NCI-H510A (cell line): ENCODE measurements at places on chromosomes 2 and 18.

- no peak for DNase-seq
Observed at GRCh38 chr18:67305466-67305865, 211.1 kb downstream of the DSEL start.

DNA sequence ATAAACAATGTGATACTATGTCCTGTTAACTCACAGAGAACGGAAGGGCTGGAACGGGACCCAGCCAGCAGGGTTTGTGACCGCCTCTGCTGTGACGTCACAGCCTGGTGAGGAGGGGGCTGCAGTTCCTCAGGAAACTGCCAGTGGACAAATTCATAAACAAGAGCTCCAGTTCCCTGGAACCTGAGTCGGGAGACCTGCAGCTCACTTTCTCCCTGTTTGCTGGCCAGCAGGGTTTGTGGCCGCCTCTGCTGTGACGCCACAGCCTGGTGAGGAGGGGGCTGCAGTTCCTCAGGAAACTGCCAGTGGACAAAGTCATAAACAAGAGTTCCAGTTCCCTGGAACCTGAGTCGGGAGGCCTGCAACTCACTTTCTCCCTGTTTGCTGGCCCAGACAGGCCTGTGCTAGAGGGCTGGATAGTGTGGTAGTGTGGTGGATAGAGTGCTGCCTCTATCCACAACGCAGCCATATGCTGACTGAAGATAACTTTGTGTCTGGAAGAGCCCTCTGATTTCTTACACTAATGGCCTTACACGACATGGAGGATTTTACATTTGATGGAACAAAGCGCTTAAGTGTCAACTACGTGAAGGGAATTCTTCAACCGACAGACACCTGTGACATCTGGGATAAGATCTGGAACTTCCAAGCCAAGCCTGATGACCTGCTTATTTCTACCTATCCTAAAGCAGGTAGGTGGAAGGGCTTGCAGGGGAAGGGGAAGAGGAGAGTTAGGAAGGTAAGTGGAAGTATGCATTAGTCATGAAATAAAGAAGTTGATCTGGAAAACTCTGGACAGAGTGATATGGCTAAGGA lies at the start of gene SULT1C4:
Gene SULT1C4 (plus strand): TSS at position 140 of the 816 bp plus-strand sequence. CDS start 384 bp downstream, at position 524.
- DNase-seq = no peak

GRCh38 chr2:115161771-115162493 lies 719.5 kb downstream of the DPP10 start:
- DNase-seq = peak; percentile 82

DNA sequence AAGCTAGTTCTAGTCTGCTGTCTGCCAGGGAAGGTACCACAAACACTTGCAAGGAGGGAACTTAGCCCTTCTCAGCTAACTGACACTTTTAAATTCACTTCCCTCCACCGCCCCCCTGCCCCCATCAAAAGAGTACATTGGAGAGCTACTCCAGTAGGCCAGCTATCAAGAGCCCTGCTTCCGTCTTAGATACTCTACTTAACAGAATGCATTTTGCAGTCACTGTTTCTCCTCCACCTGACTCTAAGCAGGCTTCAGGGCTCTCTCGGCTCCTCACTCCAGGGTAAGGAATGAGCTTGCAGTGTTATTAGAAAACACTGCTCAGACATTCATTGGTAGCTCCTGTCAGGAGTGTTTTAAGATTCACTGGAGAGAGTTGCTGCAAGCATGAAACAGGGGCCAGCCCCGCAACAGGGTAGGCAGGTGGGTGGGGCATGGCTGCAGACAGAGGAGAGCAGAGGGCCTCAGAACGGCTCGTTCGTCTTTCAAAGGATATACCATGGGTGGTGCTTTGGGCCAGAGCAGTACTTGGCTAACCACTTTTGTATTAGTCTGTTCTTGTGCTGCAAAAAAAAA lies 35.3 kb upstream of the PDCL3 start:
- no peak for DNase-seq

GRCh38 chr18:31506024-31506742 lies 8.2 kb downstream of the DSG2 start:
- no peak for DNase-seq

- no peak for DNase-seq
Observed at GRCh38 chr18:30248056-30248455, 794.5 kb downstream of the DSC3 start.

GRCh38 chr18:12839526-12840196 lies 44.4 kb downstream of the PTPN2 start:
- no peak for DNase-seq

DNA sequence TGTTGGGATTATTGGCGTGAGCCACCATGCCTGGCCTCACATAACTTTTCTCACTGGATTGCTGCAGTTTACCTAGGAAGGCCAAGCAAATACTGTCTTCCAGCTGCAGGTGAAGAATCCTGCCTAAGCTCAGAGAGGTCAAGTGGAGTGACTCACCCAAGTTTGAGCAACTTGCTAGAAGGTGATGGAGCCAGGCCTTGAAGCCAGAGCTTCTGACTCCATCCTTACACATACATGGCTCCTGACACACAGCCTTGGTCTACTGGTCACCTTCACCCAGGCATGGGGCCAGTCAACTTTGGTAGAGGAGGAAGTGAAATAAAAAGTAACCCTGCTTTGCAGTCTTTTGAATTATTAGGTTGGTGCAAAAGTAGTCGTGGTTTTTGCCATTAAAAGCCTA lies 93.5 kb downstream of the VWA3B start:
- DNase-seq = no peak

- DNase-seq = no peak
Observed at GRCh38 chr2:1501991-1502390, 88.7 kb downstream of the TPO start.

GRCh38 chr18:48230467-48231113 lies 178.6 kb downstream of the ZBTB7C start:
- DNase-seq = peak; percentile 64

GRCh38 chr2:149148194-149149006 lies 109.9 kb downstream of the LYPD6B start:
- DNase-seq = no peak

DNA sequence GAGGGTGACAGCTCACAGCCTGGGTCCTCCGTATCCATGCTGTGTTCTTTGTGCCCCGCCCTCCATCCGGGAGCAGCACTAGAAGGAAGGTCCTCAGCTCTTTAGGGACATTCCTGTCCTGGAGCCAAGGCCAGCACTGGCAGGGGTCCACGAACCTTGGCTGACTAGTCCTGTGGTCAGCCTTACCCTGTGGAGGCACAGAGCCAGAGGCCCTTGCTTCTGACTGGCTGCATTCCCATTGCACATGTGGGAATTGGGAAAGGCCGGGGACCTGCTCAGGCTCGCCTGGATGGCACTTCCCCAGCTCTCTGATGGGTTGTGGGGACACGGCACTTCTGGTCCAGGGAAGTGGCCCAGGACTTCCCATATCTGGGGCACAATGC lies 24.9 kb upstream of the RHOB start:
- DNase-seq = no peak

GRCh38 chr2:240958366-240959213 lies 39.8 kb upstream of the SNED1 start:
- DNase-seq = no peak

DNA sequence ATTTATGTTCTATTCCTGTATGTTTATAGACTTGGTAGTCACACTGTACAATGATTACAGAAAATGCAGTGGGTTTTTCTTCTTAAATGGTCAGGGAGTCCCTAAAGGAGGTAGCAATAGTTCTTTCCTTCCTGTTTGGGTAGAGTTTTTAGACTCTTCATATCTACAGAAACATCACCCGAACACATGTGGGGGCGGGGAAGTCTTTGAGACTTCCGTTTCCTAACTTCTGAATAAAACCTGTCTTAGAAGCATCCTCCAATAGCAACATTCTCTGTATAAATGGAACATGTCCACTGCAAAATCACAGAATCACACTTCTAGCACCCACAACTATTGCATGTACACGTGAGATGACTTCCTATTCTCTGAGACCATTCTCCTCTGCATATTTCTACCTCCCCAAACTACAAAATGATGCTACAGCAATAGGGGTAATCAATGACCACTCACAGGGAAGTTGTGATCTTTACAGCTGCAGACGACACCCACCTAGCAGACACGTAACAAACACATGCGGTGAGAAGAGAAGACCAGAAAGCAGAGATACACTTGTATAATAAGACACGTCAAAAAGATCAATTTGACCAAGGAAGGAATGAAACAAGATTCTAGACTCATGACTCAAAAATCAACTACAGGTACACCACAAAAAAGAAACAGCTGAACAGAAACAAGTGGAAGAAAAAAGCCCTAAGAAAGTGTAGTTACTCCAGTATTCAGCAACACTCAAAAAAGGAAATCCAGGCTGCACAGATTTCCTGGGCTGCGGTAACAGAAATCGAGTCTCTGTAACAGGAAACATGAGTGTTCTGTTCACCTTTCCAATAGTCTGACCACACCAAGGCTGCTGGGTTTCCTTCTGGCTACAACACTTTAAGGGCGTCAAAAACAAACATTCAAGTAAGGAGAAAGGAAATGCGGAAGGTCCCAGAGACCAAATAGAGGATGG lies 120.4 kb downstream of the ZNF516 start:
- no peak for DNase-seq

DNA sequence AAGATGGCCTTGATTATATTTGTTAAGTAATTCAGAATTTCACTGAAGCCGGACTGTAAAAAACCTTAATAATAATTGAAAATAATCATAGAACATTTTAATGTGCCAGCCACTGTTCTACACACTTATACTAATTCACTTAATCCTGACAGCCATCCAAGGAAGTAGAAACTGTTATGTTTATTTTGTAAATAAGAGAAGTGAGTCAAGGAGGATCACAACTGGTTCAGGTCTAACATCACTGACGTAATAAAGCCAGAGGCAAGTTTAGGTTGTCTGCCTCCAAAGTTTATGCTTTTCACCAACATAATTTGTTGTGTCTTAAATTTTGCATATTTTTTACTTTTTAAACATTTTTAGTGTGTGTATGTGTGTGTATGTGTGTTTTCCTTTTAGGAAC lies 436.1 kb downstream of the LRRTM4 start:
- no peak for DNase-seq

DNA sequence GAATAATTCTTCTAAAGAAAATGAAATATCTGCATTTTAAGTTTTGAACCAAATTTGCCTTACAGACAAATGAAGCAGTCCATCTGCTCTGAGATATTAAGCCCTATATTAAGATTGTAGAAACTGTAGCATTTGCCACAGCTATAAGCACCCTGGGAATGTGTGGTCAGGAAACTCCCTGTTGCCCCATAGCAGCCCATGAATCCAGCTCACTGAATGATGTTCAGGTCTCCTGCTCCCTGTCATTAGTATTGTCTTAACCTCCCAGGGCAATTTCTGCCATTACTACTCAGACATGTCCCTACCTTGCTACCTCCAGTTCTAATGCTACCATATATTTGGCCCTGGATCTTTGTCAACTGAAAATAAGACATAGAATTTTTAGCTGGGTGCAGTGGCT lies 41.1 kb downstream of the CDK15 start:
- no peak for DNase-seq

- no peak for DNase-seq
Observed at GRCh38 chr2:210195101-210195852, 24.1 kb upstream of the KANSL1L start.

DNA sequence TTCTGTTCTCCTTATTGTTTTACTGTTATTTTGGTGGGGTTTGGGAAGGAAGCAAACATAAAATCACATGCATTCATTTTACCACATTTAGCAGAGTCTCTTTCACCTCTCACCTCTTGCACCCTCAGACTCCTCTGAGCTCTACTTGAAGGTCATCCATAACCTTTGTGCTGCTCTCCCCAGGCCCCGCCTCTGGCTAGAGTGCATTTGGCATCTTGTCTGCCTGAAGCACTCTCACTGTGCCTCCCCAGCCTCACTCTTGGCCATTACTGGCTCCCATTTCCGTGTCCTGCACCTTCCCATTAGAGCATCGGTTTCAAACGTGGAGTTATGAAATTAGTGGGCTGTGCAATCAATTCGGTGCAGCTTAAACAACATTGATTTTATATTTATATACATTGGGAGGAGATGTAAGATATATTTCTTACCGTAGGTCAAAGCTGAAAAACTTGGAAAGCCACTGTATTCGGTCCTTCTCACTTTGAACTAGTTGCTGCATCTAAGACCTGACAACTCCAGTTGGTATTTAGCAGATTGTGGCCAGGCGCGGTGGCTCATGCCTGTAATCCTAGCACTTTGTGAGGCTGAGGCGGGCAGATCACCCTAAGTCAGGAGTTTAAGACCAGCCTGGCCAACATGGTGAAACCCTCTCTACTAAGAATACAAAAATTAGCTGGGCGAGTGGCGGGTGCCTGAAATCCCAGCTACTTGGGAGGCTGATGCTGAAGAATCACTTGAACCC lies 6.9 kb upstream of the ZFAND2B start:
- no peak for DNase-seq

- DNase-seq = no peak
Observed at GRCh38 chr2:46518861-46519260, 39.5 kb downstream of the TMEM247 start.

- DNase-seq = no peak
Observed at GRCh38 chr2:218429911-218430692, 11.2 kb downstream of the VIL1 start.

GRCh38 chr2:86800856-86801567 lies 10.3 kb upstream of the CD8A start:
- DNase-seq = no peak

DNA sequence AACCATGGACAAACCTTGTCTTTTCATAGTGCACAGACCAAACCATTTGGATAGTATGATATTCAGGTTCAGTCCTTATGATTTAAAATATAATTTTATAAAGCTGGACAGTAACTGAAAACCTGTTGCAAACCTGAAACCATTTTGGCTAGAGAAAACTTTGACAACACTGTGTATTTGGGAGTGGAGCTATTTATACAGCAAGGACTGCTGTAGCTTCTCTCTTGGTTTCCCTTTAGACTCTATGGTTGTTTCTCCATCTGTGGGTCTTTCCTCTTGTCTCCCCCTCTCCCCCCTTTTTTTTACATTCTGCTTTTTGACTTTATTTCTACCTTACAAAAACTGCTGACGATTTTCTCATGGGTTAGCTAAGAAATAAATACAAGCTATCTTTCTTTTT lies 581.7 kb downstream of the SLC4A3 start:
- no peak for DNase-seq

DNA sequence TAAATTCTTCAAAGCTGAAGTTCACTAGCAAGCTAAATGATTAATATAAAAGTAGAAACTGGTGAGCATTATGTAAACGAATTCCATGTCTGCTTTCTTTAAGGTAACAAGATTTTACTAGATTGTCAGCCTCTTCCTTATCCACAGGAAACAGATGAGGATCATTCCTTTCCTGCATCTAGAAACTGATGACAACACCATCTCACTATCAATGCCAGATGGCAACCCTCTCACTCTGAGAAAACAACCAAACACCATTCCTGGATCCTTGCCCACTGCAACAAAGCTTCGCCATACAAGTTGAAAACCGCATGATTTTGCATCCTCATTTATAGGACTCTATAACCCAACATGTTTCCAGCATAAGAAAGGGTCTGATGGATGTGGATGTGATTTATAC lies 122.9 kb downstream of the ZNF521 start:
- no peak for DNase-seq

DNA sequence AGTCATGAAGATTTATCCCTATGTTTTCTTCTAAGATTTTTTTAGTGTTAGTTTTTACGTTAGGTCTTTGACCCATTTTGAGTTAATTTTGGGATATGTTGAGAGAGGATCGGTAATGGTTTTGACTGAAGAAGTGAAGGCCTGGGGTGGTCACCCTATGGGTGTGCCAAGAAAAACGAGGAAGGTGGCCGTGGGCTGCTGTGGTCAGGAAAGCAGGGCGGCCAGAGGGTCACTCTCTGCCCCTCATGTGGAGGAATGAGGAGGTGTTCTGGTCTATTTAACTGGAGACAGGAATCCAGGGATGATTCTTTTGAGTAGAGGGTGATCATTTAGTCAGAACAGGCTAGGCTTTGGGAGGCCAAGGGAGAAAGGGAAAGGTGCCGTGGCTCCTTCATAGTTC lies 50.7 kb downstream of the MYO7B start:
- no peak for DNase-seq

GRCh38 chr2:85250045-85250444 lies 77.7 kb downstream of the TGOLN2 start:
- no peak for DNase-seq
